ENCODE measurements at places on chromosomes 2 and 18.
A peak's percentile ranks its signal among the peaks of the same experiment; 100 is the strongest.

- no peak for DNase-seq
Measured at GRCh38 chr2:235990344-235990743, 177.8 kb downstream of the GBX2 start.

DNA sequence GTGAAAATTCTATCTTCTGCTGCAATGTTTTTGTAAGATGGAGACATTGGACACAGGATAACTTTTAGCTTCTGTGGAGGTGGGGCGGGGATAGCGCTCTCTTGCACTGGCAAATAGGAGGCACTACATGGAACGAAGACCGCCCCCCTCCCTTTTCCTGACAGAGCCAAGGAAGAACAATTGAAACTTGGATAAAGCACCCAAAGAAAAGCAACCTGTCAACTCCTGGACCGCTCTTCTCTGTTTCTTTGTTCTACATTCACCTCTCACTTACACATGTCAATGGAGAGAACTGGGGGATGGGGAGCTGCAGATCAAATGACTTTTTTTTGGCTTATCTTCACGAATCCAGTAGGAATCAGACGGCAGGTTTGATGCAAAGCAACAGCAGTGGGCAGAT, 126.3 kb upstream of the CHAC2 start:
- DNase-seq, result no peak

- no peak for DNase-seq
Measured at GRCh38 chr2:175877845-175878544, 124.1 kb downstream of the LNPK start.

DNA sequence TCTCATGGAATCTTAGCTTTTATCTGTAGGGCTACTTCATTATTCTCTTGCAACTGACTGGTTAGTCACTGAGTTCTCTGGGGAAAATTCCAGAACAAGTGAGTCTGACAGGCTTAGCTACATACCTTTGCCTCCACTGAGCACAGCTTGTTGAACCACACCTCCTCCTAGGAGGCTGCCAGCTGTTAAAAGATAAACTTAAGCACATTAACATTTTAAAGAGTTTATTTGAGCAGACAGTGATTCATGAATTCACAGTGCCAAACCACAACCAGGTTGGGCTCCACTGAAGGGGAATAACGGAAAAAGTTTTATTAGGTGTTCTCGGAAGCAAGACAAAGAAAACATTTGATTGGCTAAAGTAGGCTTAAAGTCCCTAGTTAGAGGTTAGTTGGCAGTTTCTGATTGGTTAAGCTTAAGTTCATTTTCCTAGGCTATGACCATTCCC, 12.5 kb upstream of the SLC38A11 start:
- no peak for DNase-seq

DNA sequence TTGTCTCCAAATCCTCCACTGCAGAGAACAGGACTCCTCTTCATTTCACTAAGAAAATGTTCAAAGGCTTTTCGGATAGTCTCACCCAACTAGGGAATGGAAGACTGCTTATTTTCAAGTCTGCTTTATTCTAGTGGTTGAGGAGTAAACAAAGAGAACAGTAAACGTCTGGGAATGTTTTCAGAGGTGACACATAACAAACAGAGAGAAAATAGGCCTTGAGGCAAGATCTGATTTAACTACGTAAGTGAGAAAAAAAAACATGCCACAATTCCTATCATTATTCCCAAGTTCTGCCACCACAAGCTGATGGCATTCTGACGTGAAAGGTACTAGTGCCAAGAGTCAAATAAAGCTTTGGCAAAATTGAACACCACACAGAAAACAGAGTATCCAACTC, 16.7 kb upstream of the WIPF1 start:
- no peak for DNase-seq

DNA sequence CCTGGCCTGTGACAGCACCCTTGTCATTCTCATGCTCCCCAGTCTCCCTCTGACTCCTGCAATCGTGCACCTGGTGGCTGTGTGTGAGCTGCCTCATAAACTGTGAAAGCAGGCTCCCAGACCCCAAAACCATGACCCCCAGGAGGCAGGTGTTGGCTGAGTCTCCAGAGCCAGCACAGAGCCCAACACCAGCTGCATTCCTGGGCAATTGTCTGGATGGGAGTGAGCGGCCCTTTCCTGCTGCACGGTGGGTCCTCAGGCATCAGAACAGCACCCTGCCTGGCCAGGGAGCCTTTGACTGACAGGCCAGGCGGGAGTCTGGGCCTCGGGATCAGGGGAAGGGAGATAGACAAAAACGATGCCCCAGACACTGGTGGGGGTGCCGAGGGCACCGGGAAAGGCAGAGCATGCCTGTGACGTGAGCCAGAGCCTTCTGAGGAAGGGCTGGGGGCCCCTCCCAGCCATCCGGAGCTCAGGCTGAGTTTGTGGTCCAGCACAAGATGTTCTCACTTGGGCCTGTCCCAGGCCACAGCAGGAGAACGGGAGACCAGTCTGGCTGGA, 135.1 kb upstream of the GPC1 start:
- no peak for DNase-seq

GRCh38 chr18:78754311-78755043, 225.1 kb upstream of the SALL3 start:
- DNase-seq, result no peak

- no peak for DNase-seq
Measured at GRCh38 chr2:219540784-219541504, 2.7 kb downstream of the CHPF start.

DNA sequence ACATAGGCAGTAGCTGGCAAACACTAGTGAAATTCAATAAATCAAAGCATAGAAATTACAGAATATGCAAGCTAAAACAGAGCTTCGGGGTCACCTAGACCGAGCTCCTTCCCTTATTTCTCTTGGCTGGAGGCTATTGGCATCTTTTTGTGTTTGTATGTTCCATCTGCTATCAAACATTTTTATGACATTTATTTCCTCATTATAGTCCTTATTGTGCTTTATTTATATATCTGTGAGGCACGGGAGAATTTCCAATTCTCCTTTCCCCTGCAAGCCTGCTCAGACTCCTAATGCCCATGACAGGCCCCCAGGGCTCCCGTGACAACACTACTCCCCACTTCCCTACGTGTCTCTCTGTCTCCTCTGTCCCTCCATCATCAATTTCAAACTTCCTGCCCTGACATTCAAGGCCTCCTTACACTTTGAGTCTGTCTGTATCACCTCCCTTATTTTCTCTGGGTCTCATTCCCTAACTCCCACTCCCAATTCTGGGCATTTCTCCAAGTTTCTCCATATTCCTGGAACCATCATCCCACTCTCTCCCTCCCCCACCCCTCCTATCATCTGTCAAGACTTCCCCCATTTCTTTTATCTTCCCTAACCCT, 316.9 kb downstream of the OSR1 start:
- no peak for DNase-seq

- DNase-seq, result peak; percentile 46
Measured at GRCh38 chr18:55346961-55347740, 240.8 kb downstream of the TCF4 start.

- DNase-seq, result no peak
Measured at GRCh38 chr2:215532844-215533243, 97.0 kb upstream of the FN1 start.

DNA sequence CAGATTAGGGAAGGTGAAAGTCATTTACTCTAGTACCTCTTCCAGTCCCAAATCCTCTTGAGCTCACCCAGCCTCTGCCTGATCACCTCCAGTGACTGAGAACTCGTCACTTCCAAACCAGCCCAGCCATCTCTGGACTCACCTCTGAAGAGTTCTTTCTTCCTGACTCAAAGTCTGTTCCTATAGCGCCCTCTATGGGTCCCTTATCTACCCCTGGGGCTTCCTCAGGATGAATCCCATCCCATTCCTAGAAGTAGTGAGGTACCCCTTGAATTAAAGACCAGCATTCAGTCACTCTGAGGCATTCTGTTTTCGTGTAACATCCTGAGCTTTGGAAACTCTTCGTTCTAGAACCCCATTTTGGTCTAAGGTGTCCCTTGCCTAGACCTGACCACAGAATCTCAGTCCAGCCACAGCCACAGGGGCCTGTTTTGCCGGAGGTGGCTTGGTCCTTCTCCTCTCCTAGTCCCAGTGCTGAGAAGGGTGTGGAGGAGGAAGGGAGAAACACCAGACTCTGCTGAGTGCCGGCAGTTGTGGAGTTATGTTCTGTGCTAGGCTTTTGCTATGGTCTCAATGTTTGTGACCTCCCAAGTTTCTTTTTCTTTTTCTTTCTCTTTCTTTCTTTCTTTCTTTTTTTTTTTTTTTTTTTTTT, 32.7 kb downstream of the SIX3 start:
- DNase-seq, result no peak

- no peak for DNase-seq
Measured at GRCh38 chr2:6952101-6952500, 34.9 kb downstream of the RNF144A start.

DNA sequence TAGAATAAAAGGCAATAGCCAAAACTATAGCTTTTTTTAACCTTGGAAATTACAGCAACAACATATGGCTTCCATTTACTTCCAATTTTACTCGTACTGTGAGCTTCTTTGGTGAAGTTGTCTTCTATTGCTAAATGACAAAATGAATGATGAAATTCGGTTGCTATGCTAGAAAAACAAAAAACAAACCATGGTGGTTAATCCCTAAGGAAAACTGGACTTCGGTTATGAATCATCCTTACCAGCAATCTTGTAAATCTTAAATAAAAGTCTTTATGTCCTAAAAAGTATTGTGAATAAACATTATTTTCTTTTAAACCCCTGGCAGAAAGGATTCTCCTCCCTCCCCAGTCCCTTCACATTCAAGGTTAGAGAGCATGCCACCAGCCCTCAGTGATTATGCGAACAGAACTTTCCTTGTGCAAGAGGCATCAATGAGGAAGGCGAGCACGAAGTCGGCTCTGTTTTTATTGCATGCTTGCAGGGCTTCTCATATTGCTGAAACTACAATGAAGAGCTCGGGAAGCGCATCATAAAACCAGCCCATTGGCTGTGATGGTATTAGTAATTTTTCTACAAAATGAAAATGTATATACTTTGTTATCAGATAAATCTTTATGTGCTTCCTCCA, 62.9 kb downstream of the ZNF521 start:
- DNase-seq, result no peak

- DNase-seq, result no peak
Measured at GRCh38 chr18:9878783-9879242, 7.0 kb upstream of the TXNDC2 start.

DNA sequence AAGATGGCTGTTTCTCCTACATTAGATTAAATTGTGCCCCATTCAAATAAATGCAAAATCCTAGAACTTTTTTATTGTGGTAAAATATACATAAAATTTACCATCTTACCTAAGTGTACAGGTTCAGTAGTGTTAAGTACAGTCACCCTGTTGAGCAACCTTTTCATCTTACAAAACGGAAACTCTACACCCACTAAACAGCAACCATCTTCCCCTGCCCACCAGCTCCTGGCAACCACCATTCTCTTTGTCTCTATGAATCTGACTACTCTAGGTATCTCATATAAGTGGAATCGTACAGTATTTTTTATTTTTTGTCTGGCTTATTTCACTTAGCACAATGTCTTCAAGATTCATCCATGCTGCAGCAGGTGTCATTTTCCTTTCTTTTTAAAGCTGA, 53.0 kb downstream of the ASXL2 start:
- DNase-seq, result no peak

DNA sequence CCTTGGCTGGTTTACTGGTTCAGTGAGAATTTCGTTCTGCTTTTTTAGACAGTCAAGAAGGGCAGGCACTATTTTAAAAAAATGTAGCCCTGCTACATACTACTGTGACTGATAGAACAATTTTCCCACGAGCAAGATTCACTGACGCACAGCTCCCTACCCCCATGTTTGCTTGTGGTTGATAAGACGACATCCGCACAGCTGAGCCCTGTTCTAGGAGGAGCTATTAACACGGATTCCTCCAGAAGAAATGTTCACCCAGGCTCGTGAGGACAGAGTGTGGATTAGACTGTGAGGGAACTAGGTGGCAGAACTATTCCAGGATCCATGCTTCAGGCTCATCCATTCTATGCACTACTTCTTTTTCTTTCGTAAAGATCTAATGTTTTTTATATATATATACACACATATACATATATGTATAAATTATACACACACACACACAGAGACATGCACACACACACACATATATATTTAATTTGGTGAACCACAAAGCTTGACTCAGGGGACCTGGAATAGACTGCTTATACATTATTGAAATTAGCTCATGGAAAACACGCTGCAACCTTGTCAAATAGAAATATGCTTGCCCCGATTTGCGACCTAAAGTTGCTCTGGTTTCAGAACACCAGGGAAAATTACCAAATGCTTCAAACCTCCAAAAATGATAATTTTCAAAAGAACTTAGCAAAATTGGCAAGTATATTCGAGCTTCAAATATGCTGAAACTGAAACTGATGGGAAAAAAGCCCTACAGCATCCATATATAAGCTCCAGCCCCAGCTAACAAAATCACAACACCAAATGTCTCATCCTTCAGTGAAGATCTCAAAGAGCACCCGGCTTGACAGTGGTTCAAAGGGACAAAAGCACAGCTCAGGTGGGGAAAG, 370.4 kb downstream of the SOCS6 start:
- no peak for DNase-seq

DNA sequence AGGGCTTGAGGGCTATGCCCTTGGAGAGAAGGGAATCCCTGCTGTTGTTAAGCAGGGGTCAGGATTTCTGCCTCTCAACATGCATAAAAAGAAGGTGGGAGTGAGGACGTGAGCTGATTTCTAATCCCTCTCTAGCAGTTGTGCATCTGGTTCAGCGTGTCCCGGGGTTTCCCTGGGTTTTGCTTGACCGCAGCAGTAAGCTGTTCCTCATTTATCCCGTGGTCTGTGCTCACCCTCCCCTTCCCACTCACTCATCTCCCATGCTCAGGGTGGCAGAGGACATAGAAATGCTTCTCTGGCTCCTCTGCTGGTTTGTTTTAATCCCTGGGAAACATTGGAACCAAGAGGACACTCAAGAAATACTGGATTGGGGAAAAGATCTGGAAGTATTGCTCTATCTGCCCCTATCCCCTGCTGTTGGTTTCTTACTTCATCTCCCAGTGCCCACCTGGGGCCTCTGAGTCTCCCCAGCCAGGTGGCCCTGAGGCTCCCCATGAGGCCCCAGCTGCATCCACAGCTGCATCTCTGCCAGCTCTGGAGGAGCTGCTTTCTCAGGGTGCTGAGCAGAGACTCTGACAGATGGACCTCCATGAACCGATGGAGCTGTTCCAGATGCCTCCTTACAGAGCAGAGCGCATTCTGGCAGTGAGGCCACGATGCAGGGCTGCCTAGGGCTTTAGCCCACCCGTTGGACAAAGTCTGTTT, 36.1 kb downstream of the TET3 start:
- peak; percentile 8 for DNase-seq

DNA sequence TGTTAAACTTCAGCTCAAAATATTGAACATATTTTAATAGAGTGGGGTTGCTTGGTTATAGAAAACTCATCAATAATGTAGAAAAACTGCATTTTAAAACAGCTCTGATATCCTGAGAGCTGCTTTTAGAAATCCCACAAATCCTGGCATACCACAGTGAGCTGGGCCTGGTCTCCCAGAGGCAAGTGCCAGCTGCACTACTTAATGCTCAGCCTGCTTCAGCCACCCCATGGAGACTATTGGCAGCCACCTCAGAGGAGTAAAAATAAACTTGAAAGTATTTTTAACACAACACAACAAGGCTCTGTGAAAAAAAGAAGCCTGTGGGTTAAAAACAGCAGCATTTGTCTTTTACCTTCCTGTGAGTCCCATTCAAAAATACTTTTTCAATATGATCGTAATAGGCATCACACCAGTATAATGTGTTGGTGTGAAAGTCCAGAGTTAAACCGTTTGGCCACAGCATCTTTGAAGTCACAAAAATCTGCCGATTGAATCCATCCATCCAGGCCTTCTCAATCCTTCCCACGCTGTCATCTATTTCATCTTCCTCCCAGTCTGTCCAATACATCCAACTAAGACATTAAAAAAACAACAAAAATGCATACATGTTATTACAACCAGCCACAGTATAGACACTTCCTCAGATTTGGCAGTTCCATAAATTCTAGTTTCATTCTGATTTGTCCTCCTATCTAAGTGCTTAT, 1115.3 kb downstream of the LRP1B start:
- DNase-seq, result peak; percentile 71
